GM04503 (cell line): ENCODE measurements at places on chromosomes 4 and X.

GRCh38 chrX:14673236-14673635, 143.9 kb downstream of the GLRA2 start:
- DNase-seq: no peak

DNA sequence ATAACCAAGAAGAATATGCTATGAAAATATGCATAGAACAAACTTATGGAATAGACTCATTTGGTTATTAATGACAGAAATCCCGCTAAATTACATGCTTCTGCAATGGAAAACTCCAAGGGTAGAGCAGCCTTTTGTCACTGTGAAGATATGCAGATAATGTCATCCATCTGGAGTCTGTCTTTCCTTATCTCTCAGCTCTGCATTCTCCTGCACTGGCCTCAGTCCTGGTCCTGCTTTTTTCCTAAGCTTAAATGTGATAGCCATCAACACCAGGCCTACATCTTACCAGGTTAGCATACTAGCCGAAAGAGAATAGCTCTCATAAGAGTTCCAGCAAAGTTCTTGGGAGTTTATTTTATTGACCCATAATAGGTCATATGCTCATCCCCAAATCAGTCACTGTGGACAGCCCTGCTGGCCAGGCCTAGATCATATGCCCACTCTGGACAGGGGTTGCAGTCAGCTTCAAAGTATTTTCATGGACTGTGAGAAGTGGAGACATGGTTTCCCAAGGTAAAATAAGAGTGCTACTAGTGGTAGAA, 86.5 kb upstream of the LEF1 start:
- DNase-seq: no peak

DNA sequence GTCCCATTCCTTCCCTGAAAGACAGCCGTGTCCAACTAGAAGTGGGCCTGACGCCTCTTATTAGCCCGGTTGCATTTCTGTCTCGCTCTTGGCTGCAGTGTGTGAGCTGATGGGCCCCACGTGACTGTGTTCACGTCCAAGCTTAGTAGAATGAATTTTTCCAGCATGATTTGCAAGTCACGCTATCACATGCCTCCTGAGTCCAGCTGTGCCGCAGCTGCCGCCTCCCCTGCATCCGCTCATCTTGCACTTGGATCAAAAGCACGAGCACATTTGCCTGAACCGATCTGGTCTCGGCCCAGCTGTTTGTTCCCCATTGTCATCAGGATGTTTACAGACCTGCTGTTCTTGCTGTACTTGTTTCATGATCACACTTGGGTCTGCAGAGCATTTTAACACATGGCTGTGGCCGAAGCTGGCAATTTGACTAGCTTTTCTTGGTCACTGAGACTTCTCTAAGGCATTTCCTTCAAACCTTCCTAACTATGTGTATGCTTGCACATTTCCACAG, 126.5 kb downstream of the KIT start:
- peak; percentile 93 for DNase-seq

DNA sequence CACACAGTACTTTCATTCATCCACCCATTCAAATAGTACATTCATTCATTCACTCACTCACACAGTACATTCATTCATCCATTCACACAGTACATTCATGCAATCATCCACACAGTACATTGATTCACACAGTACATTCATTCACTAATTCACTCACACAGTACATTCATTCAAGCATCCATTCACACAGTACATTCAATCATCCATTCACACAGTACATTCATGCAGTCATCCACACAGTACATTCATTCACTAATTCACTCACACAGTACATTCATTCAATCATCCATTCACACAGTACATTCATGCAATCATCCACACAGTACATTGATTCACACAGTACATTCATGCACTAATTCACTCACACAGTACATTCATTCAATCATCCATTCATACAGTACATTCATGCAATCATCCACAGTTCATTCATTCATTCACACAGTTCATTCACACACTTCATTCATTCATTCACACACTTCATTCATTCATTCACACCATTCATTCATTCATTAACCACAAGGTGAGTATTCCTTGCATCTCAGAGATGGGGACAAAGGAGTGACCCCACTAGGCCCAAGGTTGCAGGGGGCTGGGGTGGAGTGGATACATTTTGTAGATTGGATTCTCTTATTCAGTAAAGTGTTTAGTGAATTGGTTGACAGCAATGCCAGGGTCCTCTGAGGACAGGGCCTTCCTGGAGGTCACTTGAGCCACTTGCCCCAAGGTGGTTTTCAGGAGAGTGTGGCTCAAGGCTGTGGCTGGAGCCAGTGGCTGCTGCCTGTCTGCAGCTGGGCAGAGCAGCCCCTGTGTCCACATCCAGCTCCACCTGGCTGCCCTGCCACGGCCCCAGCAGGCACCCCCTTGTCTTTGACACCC, 4.3 kb upstream of the SPON2 start:
- no peak for DNase-seq

GRCh38 chrX:70998411-70999027, 67.6 kb upstream of the SLC7A3 start:
- peak; percentile 14 for DNase-seq

- DNase-seq: no peak
Measured at GRCh38 chrX:20567108-20567507, 300.4 kb upstream of the RPS6KA3 start.
